ENCODE measurements at places on chromosomes 7 and 10.
A peak's percentile ranks its signal among the peaks of the same experiment; 100 is the strongest.

GRCh38 chr7:23963461-23964165 is 253.6 kb downstream of the STK31 start:
- DNase-seq, result no peak

- DNase-seq, result peak; percentile 39
These were observed 142.5 kb upstream of the TCERG1L start for GRCh38 chr10:131453721-131454634.

GRCh38 chr7:11127988-11128387 is 154.3 kb downstream of the PHF14 start:
- no peak for DNase-seq

DNA sequence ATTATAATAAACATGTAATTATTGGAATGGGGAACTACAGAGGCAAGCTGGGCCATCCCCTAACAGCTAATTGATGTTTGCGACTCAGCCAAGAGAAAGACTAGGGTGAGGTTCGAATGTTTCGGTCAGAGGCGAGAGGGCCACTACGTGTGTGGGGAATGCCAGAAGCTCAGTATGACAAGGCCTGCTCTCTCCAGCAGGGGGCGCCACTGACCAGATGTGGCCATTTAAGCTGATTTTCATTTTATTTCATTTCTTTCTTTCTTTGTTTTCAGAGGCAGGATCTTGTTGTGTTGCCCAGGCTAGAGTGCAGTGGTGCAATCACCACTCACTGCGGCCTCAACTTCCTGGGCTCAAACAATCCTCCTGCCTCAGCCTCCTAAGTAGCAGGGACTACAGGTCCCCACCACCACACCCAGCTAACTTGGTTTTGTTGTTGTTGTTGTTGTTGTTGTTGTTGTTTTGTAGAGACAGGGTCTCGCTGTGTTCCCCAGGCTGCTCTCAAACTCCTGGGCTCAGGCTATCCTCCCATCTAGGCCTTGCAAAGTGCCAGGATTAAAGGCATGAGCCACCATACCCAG is 38.1 kb downstream of the TMEM130 start:
- no peak for DNase-seq

DNA sequence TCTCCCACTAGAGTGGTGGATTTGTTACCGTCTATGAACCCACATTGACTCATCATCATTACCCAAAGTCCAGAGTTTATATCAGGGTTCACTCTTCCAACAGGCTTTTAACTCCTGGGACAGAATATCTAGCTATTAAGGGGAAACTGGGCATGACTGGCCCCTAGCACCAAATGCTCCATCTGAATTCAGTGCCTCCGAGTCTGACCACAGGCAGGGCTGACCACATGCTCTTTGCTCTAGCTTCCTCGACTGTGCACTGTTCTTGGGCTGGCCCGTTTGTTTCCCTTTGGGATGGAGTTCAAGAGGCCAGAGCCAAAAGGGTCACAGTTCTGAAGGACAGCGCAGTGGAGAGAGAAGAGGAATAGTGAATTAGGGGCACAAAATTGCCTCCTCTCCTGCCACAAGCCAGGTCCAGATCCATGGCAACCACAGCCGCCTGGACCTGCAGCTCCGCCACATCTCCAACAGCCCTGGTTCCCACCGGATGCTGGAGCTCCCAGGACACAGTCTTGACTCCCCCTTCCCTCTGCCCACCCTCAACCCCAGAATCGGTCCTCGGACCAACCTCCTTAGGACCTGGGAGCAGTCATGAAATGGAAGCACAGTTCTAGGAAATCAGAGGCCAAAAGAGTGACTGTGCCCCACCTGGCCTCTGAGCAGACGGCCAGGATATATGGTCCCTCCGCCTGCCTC is 16.2 kb downstream of the CAMK2G start:
- no peak for DNase-seq

Measured in activated CD8-positive, alpha-beta memory T cell treated with anti-CD3 and anti-CD28 coated beads for 1 hour (primary cell).